Right ventricle myocardium inferior (tissue), 1 donor: ENCODE measurements at places on chromosomes 5 and 9.

GRCh38 chr5:119966028-119966427, 336.7 kb downstream of the FAM170A start:
- no peak for DNase-seq

GRCh38 chr5:139272471-139273321, 20.8 kb upstream of the MATR3 start:
- no peak for DNase-seq

- DNase-seq: no peak
These were observed 26.2 kb downstream of the TCF7 start for GRCh38 chr5:134140530-134141201.

DNA sequence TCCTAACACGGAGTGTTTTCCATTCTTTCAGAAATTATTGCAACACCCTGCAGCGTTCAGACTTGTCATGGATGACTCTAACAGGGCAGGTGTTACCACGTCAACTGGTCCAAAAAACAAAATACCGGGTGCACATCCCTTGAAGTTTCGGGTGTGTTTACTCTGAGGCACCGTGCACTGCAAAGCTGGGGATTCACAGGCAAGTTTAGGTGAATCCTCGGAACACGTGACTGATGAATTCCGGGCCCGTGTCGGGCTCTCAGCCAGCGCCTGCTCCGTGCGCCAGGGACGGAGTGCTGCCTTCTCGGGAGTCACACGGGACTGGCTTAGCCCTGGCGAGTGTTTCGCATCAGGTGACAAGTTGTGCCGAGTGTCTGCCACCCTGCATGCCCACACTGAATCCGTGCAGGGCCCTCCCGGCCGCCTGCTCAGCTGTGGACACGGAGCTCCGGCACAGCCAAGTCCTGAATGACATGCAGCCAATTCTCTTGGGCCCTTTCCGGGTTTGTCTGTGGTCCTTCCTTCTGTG, 66.0 kb upstream of the IRX4 start:
- peak; percentile 79 for DNase-seq

- DNase-seq: no peak
These were observed 365.0 kb upstream of the CDH9 start for GRCh38 chr5:27403243-27403882.
